Activated CD4-positive, alpha-beta T cell treated with anti-CD3 and anti-CD28 coated beads for 1 hour (primary cell): ENCODE measurements at places on chromosomes 1 and 21.

DNA sequence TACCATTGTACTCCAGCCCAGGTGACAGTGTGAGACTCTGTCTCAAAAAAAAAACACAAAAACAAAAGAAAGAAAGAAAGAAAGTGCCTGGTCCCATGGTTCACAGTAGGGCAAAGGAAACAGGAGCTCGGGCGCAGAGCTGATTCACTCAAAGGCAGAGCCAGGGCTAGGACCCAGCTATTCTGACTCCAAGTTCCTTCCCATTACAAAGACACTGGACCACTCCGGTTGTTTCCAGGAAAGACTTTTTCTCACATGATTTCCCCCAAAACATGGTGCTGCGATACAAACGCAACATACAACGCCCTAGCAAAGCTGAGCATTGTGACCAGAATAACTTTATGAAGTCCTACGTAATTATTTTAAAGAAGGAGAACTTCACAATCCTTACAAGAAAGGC, 10.7 kb downstream of the ABCG1 start:
- no peak for DNase-seq

GRCh38 chr1:24465099-24465498, 37.5 kb upstream of the RCAN3 start:
- no peak for DNase-seq

- no peak for DNase-seq
Observed at GRCh38 chr1:210596641-210597040, 267.9 kb downstream of the HHAT start.

DNA sequence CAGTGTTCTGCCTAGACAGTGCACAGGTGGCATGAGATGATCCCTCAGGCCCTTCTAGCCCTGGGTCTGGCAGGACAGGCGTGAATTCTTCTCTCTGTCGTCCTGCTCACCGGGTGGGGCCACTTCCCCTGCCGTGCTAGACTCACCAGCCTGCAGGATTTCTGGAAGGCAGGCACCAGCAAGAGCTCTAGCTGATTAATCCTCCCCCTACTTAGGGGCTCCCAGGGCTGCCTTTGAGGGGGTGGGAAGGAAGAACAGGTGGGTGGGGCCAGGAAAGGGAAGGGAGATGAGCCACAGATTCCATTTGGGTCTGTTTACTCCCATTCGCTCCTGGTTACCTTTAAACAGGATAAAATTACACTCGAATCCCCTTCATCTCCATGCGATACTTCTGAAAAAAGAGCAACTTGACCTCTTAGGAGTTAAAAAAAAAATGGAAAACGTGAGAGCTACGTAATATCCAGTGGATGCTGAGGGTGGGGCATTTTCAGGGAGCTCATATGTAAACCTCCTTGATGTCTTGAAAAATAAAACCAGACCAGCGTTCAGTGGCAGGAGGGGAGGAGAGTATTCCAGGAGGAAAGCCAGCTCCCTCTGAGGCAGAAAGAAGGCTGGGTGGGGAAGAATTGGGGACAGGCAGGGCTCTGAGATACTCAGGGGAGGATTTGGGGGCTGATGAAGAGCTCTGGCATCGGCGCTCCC, 665.5 kb downstream of the PTPRU start:
- no peak for DNase-seq

DNA sequence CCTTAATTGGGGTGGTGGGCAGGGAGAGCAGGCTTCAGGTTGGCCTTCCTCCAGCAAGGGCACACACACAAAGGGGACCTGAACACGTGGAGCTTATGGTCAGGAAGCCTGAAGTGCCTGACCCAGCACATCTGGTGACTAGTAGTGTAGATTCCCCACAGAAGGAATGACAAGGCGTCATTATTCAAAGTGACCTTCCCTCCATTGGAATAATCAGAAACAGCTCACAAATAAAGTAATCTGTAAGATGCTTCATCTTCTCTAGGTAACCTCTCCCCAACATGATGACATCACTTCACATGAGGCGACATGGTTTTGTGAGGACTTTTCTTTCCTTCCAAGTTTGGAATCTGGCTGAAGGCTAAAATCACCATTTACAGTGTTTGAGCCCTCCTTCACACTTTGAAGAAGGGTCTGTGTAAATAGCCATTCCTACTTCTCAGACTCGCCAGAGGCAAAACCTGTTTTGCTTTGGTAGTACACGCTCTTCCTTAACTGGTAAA, 32.8 kb upstream of the ERG start:
- DNase-seq: no peak

GRCh38 chr1:31383967-31384366, 11.1 kb upstream of the FABP3 start:
- DNase-seq: no peak

GRCh38 chr1:218481116-218481775, 136.1 kb downstream of the TGFB2 start:
- no peak for DNase-seq

- DNase-seq: no peak
Observed at GRCh38 chr1:178595491-178595890, 82.6 kb downstream of the TEX35 start.

- DNase-seq: no peak
Observed at GRCh38 chr1:9250411-9251381, 16.1 kb downstream of the H6PD start.

GRCh38 chr1:55750628-55750995, 535.4 kb upstream of the USP24 start:
- no peak for DNase-seq

DNA sequence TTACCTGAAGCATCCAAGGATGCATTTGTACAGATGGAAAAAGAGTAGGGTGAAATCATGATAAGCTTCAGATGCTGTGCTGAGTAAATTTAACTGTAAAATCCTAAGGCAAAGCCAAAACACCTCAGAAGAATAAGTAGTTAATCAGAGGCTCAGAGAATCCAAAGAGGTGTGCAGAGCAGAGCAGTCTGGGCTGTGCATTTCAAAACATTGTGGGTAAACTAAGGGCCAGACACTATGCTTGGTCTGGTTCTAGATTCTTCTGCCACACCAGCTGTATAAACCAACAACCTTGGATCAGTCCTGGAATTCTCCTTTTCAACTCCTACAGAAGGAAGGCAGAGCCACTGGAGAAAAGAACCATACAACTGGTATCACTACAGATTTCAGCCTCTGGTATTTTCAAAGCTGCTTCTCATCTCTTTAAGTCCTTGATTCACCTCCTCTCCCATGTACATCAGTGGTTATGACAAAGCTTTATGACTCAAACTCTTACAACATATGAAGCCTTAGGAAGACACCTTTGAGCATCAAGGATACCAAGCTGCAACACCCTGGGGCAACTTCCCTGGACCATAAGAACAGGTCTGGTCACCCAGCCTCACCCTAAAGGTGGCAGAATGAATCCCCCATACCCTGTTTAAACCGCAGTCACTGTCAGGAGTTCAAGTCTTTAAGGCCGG, 11.6 kb upstream of the HIPK1 start:
- no peak for DNase-seq

- no peak for DNase-seq
Observed at GRCh38 chr1:31926853-31927660, 11.1 kb downstream of the PTP4A2 start.

DNA sequence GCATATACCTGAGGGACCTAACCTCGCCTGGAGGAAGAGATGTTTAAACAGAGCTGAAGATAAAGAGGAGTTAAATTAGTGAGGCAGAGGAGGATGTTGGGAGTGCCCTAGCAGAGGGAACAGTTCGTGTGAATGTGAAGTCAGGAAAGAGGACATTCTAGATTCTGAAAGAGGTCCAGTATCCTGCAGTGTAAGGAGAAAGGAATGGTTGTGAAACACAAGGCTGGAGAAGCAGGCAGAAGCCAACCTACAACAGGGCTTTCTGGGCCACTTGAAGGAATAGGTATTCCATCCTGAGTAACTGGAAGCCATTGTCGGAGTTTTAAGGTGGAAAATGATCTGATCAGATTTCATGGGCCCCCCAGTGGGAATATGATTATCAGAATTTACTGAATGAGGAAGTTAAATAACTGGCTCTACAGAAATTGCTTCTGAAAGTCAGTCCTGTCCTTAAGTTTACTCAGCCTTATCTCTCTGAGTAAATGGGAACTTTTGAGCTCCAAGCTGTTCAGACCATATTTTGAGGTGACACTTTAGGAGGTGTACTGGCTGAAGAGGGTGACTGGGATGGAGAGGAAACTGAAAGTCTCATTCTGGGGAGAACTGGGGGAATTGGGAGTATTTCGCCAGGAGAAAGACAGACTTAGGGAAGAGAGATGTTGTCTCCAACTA, 24.4 kb upstream of the FAAH start:
- no peak for DNase-seq

DNA sequence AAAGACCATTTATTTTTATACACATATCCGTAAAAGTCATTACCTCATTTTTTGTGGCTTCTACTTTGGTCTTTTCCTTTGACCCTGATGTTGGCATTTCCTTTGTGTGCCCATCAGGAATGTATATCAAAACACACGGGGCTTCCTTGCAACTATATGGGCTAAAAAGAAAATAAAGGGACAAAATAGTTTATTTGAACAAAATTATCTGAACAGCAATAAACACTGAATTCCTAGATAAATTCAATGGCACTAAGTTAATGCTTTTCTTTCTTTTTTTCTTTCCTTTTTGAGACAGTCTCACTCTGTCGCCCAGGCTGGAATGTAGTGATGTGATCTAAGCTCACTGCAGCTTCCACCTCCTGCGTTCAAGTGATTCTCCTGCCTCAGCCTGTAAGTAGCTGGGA, 45.2 kb downstream of the EPRS1 start:
- DNase-seq: no peak

DNA sequence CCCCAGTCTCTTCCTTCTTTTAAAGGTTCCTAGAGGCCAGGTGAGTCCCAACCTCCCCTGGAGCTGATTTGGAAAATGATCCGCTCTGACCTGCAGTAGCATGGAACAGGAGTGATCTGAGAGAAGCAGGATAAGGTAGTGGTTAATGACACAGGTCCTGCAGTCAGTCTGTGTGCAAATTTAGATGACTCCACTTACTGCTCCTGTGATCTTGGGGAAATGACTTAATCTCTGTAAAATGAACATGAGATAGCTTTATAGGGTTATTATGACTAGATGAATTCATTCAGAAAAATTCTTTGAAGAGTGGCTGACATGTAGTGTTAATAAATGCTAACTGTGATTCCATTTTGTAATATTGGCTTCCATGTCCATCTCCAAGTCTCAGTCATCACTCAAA, 374.9 kb upstream of the CAMK1G start:
- no peak for DNase-seq

DNA sequence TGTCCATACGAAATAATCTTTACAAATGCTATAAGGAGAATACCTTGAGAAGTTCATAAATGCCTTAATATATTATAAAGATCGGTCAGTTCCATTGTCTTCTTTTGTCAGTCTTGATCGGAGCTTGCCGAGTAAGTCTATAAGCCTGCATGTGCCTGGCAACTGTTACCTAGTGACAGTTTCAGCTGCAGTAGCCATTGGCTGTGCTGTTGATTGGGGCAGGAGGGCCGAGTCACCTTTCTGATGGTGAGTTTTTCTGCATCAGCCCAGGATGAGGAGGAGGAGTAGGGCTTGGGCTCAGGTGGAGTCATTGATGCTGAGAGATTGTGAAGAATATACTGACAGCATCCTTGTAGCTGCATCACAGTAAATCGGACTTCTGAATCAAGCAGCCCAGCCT, 1.9 kb upstream of the GPR52 start:
- no peak for DNase-seq

DNA sequence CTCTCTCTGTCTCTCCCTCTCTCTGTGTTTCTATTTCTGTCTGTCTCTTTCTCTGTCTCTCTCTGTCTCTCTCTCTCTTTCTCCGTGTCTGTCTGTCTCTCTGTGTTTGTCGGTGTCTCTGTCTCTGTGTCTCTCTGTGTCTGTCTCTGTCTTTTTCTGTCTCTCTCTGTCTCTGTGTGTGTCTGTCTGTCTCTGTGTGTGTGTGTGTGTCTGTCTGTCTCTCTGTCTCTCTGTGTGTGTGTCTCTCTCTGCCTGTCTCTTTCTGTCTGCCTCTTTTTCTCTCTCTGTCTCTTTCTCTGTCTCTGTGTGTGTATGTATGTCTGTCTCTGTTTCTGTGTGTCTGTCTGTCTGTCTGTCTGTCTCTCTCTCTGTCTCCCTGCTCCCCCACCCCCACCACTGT, 31.7 kb upstream of the ZC3H12A start:
- DNase-seq: no peak

DNA sequence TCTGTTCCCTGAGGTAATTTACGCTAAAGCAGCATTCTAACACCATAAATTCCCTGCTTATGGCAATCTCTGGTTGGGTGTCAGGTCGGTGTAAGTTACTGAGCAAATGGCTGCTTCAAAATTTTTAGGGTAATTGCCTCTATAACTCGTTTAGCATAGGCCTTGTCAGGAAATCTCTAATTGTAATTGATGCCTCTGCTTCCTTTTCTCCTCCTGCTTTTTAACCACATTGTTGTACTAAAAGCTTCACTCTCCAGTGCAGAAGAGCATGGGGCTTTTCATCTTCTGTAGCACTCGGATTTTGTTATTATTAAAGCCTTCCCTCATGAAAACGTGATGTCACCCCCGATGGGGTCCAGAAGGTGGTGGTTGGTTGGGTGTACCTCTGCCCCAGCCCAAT, 141.6 kb upstream of the NBPF11 start:
- no peak for DNase-seq

DNA sequence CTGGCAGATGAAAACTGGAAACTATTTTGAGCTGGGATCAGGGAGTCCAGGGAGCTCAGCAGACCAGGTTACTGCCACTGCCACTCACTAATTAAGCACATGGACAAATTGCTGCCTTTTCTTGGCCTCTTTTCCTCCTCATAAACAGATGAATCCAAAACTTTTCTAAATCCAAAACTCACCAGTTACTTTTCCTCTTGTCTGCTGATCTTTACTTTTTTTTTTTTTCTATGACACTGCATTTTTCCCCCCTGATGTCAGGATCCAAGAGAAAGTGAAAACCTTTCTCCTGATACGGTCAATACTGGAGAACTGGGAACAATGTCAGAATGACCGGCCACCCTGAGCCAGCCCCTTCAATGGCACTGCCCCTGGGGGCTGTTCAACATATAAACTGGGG, 405.8 kb downstream of the DUSP10 start:
- DNase-seq: no peak

DNA sequence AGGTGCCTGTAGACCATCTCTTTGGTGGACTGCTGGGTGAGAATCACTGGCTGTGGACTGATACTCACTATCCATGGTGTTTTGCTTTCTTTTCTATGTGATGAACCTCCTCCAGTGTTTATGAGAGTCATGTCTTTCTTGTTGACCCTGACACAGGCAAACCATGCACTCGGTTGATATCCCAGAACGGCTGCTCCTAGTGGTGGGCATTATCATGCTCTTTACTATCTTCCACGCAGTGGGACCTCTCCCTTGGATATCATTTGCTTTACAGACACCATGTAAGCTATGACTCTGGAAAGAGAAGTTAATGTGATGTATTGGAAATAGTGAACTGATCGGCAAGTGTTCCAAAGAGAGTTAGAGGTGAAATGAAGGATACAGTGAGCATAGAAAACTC, 1455.6 kb downstream of the BRINP3 start:
- DNase-seq: no peak

GRCh38 chr1:228100822-228101613, 2.1 kb downstream of the C1orf35 start:
- no peak for DNase-seq

- DNase-seq: no peak
Observed at GRCh38 chr21:38945545-38946245, 140.0 kb downstream of the ETS2 start.

- DNase-seq: no peak
Observed at GRCh38 chr1:204960306-204961125, 82.5 kb upstream of the CNTN2 start.

- DNase-seq: no peak
Observed at GRCh38 chr1:8276173-8276914, 41.6 kb upstream of the SLC45A1 start.
